ENCODE measurements at places on chromosomes 13 and 19. TPM values are rescaled to one million over a fixed set of nuclear protein-coding genes. Genes with fewer than 3 reads are reported as not detected.

- no peaks in the 10 kb centered on the region for H3K4me1 ChIP-seq
- no peak overlapping the region for H3K4me3 ChIP-seq
- H3K36me3 ChIP-seq = peaks cover 11% of the 10 kb centered on the region
- H3K27ac ChIP-seq = no peak overlapping the region
- DNase-seq = no peak
Measured at GRCh38 chr13:20799726-20800416, 26.1 kb upstream of the EEF1AKMT1 start.

LRP3 gene
- not detected for total RNA-seq

- no peaks in the 10 kb centered on the region for H3K36me3 ChIP-seq
- H3K4me3 ChIP-seq = no peak overlapping the region
- peaks cover 14% of the 10 kb centered on the region for H3K27me3 ChIP-seq
- no peaks in the 10 kb centered on the region for H3K4me1 ChIP-seq
Measured at GRCh38 chr19:13507053-13507611, 853 bp upstream of the CACNA1A start.

NCCRP1 gene
- not detected for total RNA-seq

- no peak for DNase-seq
- no peaks in the 10 kb centered on the region for H3K27me3 ChIP-seq
- no peaks in the 10 kb centered on the region for H3K36me3 ChIP-seq
- H3K4me3 ChIP-seq = no peak overlapping the region
- no peaks in the 10 kb centered on the region for H3K4me1 ChIP-seq
Measured at GRCh38 chr13:20997301-20998161, 63.9 kb downstream of the LATS2 start.

DNA sequence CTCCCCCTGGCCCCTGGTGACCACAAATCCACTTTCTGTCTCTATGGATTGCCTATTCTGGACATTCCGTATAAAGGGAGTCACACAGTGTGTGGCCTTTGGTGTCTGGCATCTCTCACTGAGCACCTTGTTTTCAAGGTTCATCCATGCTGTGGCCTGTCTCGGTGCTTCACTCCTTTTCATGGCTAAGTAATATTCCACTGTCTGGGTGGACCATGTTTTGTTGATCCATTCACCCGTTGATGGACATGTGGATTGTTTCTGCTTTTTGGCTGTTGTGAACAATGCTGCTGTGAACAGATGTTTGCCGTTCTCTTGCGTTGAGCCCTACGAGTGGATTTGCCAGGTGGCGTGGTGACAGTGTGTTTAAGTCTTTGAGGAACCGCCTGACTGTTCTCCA lies 10.6 kb downstream of the EVI5L start:
- no peaks in the 10 kb centered on the region for H3K36me3 ChIP-seq
- H3K27me3 ChIP-seq = no peaks in the 10 kb centered on the region
- DNase-seq = no peak
- no peaks in the 10 kb centered on the region for H3K4me1 ChIP-seq
- H3K4me3 ChIP-seq = no peak overlapping the region

DNA sequence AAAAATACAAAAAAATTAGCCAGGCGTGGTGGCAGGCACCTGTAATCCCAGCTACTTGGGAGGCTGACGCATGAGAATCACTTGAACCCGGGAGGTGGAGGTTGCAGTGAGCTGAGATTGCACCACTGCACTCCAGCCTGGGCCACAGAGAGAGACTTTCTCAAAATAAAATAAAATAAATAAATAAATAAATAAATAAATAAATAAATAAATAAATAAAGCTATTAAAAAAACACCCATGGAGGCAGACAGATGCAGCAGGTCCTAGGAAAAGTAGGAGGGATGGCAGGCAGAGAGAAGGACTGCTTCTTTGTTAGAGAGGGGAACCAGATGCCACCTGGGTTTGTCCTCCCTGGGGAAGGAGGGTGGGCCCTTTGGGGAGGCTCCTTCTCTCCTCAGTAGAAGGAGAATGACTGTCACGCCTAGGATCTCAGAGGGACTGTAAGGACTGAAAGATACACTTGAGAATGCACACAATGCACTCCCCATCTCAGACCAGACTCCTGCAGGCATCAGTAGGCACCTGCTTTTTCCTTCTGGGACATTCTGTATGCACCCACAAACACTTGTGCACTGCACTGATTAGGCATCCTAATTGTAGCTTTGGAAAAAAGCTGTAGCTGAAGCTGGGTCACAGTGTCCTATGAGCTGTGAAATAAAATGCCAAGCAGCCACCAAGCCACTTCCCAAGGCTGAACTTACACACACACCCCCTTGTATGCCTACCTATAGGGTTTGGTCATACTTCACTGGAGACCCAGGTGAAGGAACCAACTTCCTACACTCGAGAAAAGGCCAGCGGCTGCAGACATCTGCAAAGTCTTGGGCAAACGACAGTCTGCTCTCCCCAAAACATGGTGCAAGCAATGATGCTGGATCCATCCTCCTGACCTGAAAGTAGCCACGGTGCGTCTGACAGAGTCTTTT lies 18.9 kb upstream of the SLC35E1 start:
- H3K36me3 ChIP-seq = no peaks in the 10 kb centered on the region
- H3K27me3 ChIP-seq = no peaks in the 10 kb centered on the region
- H3K4me1 ChIP-seq = peaks cover 76% of the 10 kb centered on the region
- DNase-seq = no peak

DNA sequence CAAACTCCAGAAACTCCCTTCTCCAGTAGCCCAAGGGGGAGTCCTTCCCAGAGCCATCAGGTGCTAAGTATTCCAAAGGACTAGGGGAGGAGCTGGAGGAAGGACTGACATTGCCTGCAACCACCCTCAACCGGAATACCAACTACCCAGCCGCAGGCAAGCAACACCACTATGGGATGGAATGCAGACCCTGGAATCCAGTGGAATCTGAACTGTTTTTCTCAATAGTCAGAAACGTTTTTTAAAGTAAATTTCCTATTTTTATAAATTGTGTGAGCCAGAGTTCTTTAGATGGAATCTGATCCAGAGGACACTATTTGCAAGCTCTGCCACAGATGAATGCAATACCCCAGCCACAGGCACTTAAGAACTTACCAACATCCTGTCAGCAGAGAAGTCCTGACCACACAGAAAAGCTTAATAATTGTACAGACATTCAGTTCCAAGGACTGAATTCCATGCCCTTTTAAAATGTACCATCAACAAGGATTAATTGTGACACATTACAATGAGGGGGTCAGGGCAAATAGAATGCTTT lies 92.1 kb downstream of the USP12 start:
- H3K36me3 ChIP-seq = no peaks in the 10 kb centered on the region
- H3K4me3 ChIP-seq = no peak overlapping the region
- DNase-seq = no peak
- no peak overlapping the region for H3K27ac ChIP-seq
- no peaks in the 10 kb centered on the region for H3K4me1 ChIP-seq

CRB3 gene
- total RNA-seq = 0.88 TPM

GRCh38 chr13:112968380-112968909 lies 569 bp upstream of the MCF2L start:
- peak overlapping the region; percentile 64 for H3K27ac ChIP-seq
- peaks cover 15% of the 10 kb centered on the region for H3K4me1 ChIP-seq
- H3K27me3 ChIP-seq = no peaks in the 10 kb centered on the region
- peak; percentile 63 for DNase-seq
- peak overlapping the region; percentile 86 for H3K4me3 ChIP-seq
- no peaks in the 10 kb centered on the region for H3K36me3 ChIP-seq

- no peaks in the 10 kb centered on the region for H3K27me3 ChIP-seq
- H3K36me3 ChIP-seq = no peaks in the 10 kb centered on the region
Measured at GRCh38 chr19:51227326-51227725, 2.4 kb downstream of the CD33 start.

TUBA3C gene
- total RNA-seq = not detected

ZNF549 gene
- total RNA-seq = 6.9 TPM

DNA sequence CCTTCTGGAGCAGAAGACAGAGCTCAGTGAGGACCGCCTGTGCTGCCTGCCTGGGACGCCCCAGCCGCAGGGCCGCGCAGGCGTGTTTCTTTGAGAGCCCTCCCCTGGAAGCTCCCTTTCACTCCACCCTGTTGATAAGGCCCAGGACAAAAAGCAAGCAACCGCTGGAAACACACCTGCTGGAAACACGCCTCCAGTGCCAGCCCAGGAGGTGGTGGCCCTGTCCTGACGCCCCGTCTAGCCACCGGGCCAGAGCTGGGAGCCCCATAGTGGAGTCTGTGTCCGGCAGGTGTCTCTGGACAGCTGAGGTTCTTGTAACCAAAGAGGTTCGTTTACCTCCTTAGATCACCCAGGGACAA lies 173.8 kb downstream of the KATNAL1 start:
- no peak overlapping the region for H3K4me3 ChIP-seq
- no peak for DNase-seq
- peaks cover 11% of the 10 kb centered on the region for H3K4me1 ChIP-seq
- no peaks in the 10 kb centered on the region for H3K27me3 ChIP-seq
- H3K27ac ChIP-seq = no peak overlapping the region

DNA sequence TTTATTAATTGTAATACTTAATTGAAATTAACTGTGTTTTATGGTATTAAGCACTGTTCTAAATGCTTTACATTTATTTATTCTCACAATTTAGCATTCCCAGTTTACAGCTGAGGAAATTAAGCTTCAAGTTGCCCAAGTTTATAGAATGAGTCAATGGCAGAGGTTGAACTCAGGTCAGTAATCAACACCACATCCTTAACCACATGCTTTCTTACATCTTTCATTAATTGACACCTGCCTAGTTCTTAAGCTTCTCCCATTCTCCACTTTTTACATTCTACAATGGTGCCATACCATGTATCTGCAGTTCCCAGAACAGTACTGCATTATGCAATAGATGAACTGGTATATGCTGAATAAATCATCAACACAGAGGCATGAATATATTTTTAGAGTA lies 11.7 kb upstream of the RBM26 start:
- H3K4me1 ChIP-seq = no peaks in the 10 kb centered on the region
- no peaks in the 10 kb centered on the region for H3K36me3 ChIP-seq
- no peak overlapping the region for H3K27ac ChIP-seq

EPSTI1 gene
- 4.9 TPM for total RNA-seq

GRCh38 chr19:12703046-12703445 lies 6.6 kb upstream of the FBXW9 start:
- H3K27me3 ChIP-seq = no peaks in the 10 kb centered on the region
- no peaks in the 10 kb centered on the region for H3K4me1 ChIP-seq
- peaks cover 18% of the 10 kb centered on the region for H3K36me3 ChIP-seq
- no peak overlapping the region for H3K4me3 ChIP-seq

- no peaks in the 10 kb centered on the region for H3K4me1 ChIP-seq
- H3K36me3 ChIP-seq = no peaks in the 10 kb centered on the region
- no peak for DNase-seq
- no peak overlapping the region for H3K27ac ChIP-seq
- no peak overlapping the region for H3K4me3 ChIP-seq
- no peaks in the 10 kb centered on the region for H3K27me3 ChIP-seq
Measured at GRCh38 chr13:111346101-111346680, 25.7 kb downstream of the TEX29 start.

- no peak overlapping the region for H3K27ac ChIP-seq
- DNase-seq = no peak
- H3K4me1 ChIP-seq = no peaks in the 10 kb centered on the region
- no peaks in the 10 kb centered on the region for H3K27me3 ChIP-seq
- H3K36me3 ChIP-seq = no peaks in the 10 kb centered on the region
Measured at GRCh38 chr13:39561971-39562370, 41.0 kb downstream of the LHFPL6 start.

DNA sequence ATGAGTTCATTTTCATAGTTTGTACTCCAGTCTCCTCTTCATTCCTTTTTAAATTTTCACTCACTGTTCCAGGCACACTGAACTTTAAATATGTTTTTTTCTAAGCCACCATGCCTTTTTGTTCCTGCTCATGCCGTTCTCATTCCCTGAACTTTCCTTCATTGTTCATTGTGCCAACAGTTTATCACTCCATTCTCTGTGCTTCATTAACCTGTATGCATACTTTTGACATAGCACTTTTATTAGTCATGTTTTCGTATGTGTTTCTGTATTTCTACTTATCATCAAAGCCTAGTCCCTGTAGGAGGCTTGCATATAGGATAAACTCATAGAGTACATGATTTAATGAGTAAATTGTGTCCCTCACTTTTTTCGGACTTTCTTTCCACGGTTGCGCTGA lies 65.3 kb downstream of the PCDH20 start:
- no peak overlapping the region for H3K27ac ChIP-seq
- no peaks in the 10 kb centered on the region for H3K36me3 ChIP-seq
- no peaks in the 10 kb centered on the region for H3K4me1 ChIP-seq

DYRK1B gene
- 9.1 TPM for total RNA-seq
